Mammary microvascular endothelial cell (primary cell): ENCODE measurements at places on chromosomes 11 and 22. TPM values are rescaled to one million over a fixed set of nuclear protein-coding genes. Genes with fewer than 3 reads are reported as not detected.

Gene OR52A5
- total RNA-seq: not detected in 2 replicates

Gene IZUMO1R
- total RNA-seq: not detected in 2 replicates

Gene OR51E2
- not detected in 2 replicates for total RNA-seq

Gene NCAPD3
- total RNA-seq: 20.9 and 27.9 TPM in 2 replicates

Gene ST14
- total RNA-seq: under 0.01 and 0.05 TPM in 2 replicates

Gene TXNRD2
- 83.2 and 83.9 TPM in 2 replicates for total RNA-seq

Gene SHANK2
- total RNA-seq: 0.07 TPM in 1 of 2 replicates, not detected in the other

Gene ACAD8
- 15.9 and 18.5 TPM in 2 replicates for total RNA-seq

Gene PHOX2A
- not detected in 2 replicates for total RNA-seq

Gene KRTAP5-1
- total RNA-seq: not detected in 2 replicates

Gene NELL1
- total RNA-seq: not detected in 2 replicates

Gene CHEK1
- total RNA-seq: 31.8 and 34.8 TPM in 2 replicates

Gene LRRC4C
- total RNA-seq: not detected in 2 replicates

Gene MLC1
- total RNA-seq: not detected in 2 replicates

Gene CECR2
- 0.05 and 0.13 TPM in 2 replicates for total RNA-seq
